ENCODE measurements at places on chromosomes 4 and X.
A peak's percentile ranks its signal among the peaks of the same experiment; 100 is the strongest.

DNA sequence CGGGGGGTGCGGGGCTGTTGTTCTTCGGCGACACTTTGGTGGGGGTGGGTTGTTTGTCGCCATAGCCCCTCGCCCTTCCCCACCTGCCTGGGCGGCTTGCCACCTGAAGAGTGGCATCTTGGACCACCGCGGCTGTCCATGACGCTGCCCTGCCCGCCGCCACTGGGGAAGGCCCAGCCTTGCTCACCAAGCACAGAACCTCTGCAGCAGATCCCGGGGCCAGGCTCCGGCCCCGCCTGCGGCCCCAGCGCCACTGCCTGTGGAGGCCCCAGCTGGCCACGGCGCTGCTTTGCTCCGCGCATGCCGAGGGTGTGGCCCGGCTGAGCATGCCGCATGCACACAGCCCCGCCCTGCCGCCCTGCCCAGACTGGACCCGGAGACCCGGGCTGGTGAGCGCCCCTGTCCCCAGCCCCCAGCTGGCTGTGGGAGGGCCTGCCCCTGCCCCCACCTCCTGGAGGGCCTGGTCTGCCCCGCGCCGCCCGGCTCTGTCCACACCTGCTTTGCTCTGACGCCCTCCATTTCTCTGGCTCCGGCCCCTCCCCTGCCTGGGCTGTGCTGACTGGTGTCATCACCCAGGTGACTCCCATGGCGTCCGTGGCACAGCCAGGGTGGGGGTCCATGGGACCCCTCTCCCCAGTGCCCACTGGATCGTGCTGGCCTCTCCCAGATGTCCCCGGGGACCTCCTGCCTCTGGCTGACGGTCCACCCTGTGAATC lies 5.3 kb downstream of the NAT8L start:
- DNase-seq, result no peak

- peak; percentile 94 for DNase-seq
Observed at GRCh38 chr4:185209031-185209851, at the start of gene SNX25. Gene SNX25, plus strand, starts transcription at chr4:185209598. Its CDS starts 229 bp downstream, at chr4:185209827.

DNA sequence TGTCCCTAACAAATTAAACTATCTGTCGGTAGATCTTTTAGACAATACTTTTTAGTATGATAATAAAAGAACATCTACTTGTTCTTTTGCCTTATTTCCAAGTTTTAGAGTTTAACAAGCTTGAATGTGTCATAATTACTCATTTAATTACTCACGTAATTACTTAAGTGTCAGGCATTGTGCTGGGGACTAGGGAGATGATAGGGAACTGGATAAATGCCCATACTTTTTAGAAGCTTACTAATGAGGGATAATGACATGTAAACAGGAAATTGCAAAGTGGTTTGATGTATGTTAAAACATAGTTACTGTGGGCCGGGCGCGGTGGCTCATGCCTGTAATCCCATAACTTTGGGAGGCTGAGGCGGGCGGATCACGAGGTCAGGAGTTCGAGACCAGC lies 158.3 kb downstream of the DMD start:
- no peak for DNase-seq

DNA sequence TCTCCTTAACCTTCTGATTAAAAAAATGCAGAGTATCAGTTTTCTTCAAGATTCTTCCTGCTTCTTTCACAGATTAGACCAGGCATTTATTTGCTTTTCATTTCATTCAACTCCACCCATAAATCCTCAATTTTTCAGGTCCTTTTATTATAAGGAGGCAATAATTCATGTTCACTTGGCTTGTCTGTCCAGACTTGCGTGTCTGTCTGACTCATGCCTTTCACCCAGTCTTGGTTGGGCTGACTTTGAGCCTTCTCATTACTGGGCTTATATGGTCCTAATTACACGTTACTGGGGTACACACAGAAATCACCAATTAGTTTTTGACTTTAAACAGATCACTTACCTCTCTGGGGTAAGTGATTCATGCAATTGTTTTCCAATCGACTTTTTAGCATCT lies 48.8 kb upstream of the GALNT7 start:
- DNase-seq, result no peak

DNA sequence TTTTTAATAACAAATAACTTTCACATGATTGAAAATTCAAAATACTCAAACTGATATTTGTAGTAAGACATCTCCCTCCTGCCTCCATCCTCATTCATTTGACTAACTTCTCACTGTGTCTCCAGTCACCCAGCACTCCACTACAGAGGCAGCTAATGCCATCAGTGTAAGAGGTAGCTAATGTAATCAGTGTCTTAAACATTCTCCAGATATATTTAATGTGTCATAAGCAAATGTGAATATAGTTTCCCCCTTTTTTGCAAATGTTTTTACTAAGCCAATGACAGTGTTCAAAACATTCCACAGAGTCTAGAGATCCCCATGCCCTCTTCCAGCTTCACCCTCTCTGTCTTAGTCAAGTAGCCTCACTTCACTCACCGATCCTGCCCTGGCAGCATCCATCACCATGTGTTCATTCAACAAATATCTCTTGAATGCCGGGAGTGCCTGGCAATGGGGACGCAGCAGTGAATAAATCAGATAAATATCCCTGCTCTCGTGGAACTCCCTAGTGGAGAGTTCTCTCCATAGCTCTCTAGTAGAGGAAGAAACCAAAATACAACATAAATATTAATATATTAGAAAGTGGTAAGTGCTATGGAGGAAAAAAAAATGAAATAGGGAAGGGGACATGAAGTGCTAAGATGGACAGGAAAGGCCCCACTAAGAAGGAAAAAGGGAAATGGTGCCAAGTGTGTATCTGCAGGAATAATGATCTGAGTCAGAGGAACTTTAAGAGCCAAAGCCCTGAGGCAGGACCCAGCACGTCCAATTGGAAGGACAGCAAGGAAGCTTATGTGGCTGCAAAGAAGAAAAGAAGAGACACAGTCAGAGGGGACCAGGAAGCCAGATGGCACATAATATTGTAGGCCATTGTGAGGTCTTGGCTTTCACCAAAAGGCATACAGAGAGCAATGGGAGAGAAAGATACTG lies 18.7 kb downstream of the SCFD2 start:
- no peak for DNase-seq

GRCh38 chr4:146548443-146548842 lies 26.7 kb upstream of the SLC10A7 start:
- DNase-seq, result no peak

- DNase-seq, result no peak
Observed at GRCh38 chr4:152195888-152196287, 340.0 kb downstream of the FBXW7 start.

DNA sequence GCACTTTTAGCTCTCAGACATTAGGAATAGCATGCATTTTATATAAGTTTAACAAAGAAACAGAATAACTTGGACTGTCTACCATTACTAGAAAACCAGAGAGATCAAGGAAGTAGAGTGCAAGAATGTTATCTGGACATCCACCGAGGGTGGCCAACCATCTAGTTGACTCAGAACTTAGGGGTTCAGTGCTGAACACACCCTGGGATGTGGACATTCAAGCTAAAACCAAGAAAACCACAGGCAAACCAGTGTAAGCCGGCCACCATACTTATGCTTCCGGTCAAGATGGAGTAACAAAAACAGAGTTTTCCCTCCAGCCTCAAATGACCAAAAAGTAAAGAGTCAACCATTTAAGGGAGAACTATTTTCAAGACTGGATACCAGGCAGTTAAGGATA lies 181.4 kb upstream of the MXRA5 start:
- DNase-seq, result no peak

DNA sequence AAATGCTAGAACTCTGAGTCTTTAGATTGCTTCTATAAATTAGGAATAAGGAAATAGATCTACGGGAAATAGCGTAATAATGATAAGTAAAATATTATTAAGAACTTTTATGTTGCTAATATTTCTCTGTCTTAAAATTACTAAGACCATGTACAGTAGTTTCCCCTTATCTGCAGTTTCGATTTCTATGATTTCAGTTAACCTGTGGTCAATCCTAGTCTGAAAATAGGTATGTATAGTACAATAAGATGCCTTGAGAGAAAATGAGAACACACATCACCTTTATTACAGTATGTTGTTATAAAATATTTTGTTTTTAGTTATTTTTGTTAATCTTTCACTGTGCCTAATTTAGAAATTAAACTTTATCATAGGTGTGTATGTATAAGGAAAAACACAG lies 92.6 kb downstream of the CCSER1 start:
- DNase-seq, result no peak

DNA sequence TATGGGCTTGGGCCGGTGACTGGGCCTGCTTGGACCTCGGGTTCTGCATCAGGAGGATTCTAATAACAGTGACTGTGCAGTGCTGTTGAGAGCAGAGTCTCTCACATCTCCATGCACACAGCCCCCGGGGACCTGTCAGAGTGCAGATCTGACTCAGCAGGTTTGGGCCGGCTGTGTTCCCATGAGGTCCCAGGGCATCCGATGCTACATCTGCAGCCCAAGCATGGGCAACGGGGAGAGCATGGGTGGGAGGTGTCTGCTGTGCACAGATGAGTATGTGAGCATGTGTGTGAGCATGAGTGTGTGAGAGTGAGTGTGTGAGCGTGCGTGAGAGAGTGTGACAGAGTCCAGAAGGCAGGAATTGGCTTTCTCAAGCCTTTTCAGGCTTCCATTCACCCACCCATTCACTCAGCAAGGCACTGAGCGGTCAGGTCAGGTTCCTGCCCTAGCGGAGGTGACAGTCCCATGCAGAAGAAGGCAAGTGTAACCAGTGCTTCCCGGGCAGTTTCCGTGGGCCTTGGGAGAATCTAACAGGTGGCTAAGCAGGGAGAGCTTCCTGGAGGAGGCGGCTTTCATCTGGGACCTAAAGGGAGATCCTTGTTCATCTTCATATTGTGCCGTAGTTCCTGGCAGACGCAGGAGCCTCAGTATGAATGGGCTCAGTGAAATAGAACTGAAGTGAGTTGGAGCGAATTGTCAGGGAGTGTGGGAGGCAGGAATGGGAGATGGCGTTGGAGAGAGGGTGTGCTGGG lies 62.6 kb downstream of the SORCS2 start:
- no peak for DNase-seq

DNA sequence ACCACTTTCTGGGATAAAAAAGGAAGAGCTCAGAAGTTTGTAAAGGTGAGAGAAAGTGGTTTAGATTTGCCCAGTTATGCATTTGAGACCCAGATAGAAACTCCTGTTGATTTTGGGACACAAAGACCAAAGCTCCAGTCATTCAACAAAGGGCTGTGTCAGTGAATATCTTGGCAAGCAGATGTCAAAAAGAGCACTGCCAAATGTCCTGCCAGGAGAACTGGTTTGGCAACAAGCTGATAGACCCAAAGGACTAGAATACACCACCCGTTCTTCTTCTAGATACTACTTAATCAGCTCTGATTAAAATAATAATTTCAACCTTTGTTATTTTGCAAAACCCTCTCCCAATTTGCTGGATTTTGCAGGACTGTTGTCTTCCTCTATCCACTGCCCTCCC lies 121.4 kb downstream of the NHS start:
- DNase-seq, result peak; percentile 34

GRCh38 chr4:83781434-83781833 lies 245.5 kb downstream of the GPAT3 start:
- DNase-seq, result no peak

- no peak for DNase-seq
Observed at GRCh38 chrX:139113708-139114107, 402.2 kb upstream of the FGF13 start.

DNA sequence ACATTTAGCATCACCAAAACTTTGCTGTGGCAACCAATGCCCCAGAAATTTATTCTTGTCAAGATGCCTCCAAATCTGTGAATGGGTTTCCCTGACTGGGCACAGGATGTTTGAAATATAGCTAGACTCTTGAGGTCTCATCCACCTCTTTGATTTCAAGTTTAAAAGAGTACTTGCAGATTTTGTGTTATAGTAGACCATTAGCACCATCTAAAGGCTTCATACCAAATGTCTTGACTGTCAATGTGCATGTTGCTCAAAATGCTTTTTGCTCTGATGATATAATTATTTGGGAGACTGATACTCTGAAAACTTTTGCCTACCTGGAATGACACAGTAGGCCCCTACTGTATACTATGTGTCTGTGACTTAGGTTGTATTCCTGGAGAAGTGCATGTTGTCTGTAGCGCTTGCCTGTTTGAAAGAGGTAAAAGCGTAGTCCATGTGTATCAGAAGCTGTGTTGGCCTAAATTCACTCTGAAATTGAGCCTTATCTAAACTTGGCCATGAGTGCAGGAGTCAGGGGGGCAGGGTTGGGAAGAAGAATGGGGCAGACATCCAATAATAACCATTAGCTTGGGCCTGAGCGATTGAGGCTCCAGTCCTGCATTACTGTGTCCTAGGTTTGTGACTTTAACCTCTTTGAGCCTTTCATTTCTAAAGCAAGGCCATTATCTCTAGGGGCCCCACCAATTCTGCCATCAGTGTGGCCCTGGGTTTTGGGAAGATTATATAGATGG lies 33.8 kb downstream of the NDP start:
- no peak for DNase-seq

GRCh38 chrX:119753639-119754257 lies 4.6 kb upstream of the SOWAHD start:
- DNase-seq, result no peak

GRCh38 chr4:108111781-108112180 lies 57.0 kb downstream of the LEF1 start:
- no peak for DNase-seq

- DNase-seq, result no peak
Observed at GRCh38 chr4:124276461-124276860, 436.1 kb downstream of the ANKRD50 start.

- DNase-seq, result no peak
Observed at GRCh38 chrX:46687619-46688018, 71.3 kb downstream of the SLC9A7 start.

DNA sequence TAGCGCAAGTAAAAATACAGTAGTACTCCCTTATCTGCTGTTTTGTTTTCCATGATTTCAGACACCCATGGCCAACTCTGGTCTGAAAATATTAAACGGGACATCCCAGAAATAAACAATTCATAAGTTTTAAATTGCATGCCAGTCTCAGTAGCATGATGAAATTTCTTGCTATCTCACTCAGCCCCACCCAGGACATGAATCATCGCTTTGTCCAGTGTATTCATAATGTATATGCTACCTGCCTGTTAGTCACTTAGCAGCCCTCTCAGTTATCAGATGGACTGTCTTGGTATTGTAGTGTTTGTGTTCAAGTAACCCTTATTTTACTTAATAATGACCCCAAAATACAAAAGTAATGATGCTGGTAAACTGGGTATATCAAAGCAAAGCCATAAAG lies 158.2 kb upstream of the DDIT4L start:
- DNase-seq, result no peak

DNA sequence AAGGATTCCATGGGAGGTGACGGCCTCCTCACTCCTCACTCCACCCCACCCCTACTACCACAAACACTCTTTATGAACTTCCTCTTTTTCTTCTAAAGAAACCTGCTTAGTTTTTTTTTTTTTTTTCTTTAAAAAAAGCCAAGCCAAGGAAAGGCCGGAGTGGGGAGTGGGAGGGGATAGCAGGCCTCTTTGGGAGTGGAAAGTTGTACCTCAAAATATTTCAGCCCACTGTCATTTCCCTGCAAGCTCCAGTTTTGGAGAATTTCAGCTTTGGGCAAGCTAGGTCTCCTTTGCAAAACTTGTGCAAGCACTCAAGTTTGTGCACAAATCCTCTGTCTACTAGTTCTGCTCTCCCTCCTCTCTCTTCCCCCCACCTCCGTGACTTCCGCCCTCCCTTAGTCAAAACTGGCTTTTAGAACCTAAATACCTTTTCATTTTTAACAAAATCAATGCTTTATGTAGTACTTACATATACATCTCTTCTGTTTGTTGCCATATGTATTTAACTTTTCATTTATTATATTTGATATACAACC lies 512 bp upstream of the ANTXR2 start:
- no peak for DNase-seq

Data from body of pancreas (tissue), 4 donors.